ENCODE measurements at places on chromosomes 7 and 10.

DNA sequence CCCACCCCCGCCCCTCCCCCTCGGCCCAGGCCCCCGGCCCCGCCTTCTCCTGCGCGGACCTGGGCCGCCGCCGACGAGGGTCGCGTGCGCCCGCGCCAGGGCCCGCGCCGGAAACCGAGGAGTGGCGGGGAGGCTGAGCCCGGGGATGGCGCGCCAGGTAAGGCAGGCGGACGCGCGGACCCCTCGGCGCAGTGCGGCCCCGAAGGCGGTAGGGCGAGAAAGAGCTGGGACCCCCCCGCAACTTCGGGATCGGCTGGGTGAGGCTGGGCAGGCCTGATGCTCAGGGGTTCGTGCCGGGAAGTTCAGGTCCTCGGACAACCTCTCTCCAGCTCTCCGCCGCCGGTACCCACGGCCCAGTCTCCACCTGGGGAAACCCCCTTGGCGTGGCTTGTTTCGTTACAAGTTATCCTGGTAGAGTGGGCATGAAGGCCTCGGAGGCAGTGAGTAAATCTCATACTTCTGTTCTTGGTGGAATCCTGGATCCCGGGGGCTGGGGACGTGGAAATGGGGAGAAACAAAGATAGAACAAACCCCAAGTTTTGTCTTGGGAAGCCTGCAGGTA is 58.4 kb downstream of the ZNF467 start:
- DNase-seq = no peak

DNA sequence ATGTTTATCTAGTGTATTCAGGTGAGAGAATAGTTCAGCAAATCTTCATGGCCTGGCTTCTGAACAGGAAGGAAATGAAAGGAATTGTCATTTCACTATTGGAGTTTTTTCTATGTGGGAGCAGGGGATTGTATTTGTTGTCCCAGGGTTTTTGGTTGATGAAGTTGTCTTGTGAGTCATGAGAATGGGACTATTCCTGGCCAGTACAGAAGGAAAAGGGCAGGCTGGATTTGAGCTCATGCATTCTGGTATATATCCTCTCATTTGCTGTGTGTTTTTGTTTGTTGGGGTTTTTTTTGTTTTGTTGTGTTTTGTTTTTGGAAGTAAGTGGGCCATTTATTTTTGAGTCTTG is 101.2 kb upstream of the MKLN1 start:
- no peak for DNase-seq

DNA sequence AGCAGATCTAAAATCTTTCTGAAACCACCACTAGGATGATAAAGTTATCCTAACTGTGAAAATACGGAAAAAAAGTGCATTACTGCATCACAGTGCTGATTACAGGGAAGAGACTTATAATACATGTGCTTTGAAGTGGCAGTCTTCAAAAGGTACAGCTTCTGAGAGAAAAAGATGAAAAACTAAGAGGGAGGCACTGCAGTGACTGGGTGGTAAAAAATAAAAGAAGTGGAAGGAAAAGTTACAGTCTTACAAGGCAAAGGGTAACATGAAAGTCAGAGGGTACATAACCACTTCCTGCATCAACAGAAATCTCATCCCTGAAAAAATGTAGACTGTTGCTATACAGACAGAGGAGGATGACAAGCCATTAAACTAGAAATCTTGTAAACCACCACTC is 465.3 kb downstream of the ACTR3B start:
- DNase-seq = no peak

DNA sequence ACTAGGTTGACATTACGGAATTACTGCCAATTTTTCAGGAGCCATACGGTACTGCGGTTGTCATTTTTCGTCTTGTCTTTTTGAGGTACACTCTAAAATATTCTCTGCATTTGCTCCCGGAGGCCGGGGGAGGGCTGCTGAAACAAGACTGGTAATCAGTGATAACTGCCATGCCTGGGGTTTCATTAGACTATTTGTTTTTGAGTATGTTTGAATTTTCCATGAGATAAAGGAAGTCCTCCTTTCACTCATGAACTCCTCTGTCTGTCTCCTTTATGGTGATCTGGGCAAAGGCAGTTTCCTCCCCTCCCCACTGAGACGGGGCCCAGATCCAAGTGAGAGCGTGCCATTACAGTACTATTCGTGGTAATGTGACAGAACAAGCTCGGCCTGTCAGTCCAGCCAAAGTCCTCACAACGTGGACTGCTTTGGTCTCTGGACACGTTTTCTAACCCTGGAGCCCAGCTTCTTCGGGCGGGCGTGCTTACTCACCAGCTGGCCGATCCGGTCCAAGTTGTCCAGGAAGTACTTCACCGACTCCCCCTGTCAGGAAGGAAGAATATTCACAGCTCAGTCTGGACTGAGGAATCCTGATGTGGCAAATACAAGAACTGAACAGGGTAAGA is 45.1 kb downstream of the AMZ1 start:
- no peak for DNase-seq

DNA sequence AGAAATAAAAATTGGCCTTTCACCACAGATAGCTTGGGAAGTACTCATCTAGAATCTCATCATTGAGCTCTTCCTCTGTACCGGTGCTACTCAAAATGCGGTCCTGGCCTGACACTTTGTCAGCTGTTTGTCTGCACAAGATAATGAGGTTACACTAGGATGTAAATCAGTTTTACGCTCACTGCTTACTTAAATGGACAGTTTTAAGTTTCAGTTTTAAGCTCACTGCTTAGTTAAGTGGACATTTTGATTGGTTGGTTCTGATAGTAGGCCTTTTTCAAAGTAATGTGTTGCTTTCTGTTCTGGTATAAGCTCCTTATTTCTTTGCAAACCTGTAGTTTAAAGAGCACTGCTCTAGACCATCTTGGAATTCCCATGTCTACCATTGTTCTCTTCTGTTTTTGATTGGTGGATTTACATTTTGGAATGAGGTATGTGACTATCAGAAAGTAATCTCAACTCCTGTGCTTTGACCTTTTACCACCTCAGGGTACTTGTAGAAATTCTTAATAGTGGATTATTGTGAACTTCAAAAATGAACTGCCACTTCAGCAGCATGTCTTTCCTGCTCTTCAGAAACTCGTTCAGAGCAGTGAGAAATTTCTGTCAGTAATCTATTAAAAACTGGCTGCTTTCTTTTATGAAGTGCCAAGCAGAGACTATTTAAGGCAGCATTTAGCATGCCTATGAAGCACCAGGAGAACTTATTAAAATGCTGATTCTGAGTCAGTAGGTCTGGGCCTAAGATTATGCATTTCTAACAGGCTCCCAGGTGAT is 55.0 kb downstream of the C1GALT1 start:
- no peak for DNase-seq

- DNase-seq = no peak
Measured at GRCh38 chr7:47383072-47383471, 198.8 kb downstream of the TNS3 start.

DNA sequence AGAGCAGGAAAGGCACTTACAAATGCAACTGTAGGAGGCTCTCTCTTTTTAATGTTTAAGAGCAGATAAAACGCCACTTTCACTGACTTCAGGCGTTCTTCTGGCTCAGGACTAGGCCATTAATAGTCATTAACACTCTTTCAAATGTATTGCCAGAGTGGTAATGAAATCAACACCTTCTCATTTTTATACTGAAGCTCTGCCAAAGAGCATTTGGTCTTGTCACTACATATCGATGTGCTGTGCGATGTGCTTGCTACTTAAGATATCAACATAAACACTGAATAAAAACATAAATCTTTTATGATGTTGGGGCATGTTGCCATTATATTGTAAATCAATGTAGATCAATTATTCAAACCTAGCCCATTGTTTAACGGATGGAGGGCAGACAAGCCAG is 634.7 kb downstream of the ARL4A start:
- DNase-seq = no peak

- no peak for DNase-seq
Measured at GRCh38 chr10:8130973-8131911, 76.8 kb downstream of the GATA3 start.

- DNase-seq = no peak
Measured at GRCh38 chr10:71613261-71613777, 106.3 kb downstream of the C10orf105 start.

- no peak for DNase-seq
Measured at GRCh38 chr7:105602325-105603305, 21.3 kb upstream of the EFCAB10 start.

DNA sequence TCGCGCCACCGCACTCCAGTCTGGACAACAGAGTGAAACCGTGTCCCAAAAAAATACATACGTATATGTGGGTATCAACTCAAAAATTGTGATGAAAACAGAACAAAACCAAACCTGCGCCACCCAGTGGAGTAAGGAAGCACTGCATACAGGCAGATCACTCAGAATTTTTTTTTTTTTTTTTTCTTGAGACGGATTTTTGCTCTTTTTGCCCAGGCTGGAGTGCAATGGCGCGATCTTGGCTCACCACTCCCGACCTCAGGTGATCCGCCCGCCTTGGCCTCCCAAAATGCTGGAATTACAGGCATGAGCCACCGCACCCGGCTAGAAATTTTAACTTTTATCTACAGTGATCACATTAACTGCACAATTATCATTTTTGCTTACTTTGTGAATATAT is 9.1 kb upstream of the TMEM236 start:
- DNase-seq = no peak

DNA sequence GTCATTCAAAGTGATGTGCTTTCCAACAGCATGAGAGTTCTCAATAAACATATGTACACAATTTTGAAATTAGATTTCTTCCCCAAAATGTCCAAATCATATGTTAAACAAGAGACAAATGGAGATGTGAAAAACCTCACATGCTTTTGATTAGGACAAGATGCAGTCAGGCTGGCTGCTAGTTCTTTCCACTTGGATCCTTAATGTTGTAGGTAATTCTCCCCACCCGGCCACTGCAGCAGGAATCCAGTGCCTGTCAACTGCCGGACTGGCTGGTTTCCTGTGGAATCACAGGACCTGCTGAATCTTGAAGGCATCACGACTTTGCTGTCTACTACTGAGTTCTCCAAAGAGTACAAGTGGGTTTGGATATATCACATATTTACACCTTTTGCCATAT is 138.6 kb upstream of the AKR1E2 start:
- no peak for DNase-seq
